ENCODE measurements at places on chromosomes 6 and 20. TPM values are rescaled to one million over a fixed set of nuclear protein-coding genes. Genes with fewer than 3 reads are reported as not detected.

DNA sequence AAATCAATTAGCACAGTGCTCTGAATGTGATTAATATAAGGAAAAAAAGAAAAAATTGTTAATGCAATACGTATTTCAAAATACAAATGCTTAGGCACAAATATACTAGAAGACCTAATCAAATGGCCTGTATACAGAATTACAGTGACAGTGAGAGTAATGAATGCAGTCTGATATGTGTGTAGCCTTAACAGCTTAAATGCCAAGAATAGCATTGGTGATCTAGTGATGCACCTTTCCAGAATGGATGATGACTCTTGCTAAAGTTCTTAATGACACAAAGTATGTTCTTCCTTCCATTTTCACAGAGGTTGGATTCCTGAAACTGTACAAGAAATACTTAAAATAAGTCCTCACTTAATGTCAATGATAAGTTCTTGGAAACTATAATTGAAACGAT is 131.0 kb downstream of the CDKAL1 start:
- H3K27ac ChIP-seq = no peak overlapping the region
- H3K36me3 ChIP-seq = no peaks in the 10 kb centered on the region
- no peaks in the 10 kb centered on the region for H3K27me3 ChIP-seq
- peaks cover 30% of the 10 kb centered on the region for H3K4me1 ChIP-seq
- no peak overlapping the region for H3K4me3 ChIP-seq

GRCh38 chr6:82701341-82701740 is 337.7 kb downstream of the TPBG start:
- H3K27ac ChIP-seq = no peak overlapping the region
- H3K36me3 ChIP-seq = no peaks in the 10 kb centered on the region
- H3K4me1 ChIP-seq = no peaks in the 10 kb centered on the region
- H3K4me3 ChIP-seq = no peak overlapping the region
- H3K27me3 ChIP-seq = no peaks in the 10 kb centered on the region

DNA sequence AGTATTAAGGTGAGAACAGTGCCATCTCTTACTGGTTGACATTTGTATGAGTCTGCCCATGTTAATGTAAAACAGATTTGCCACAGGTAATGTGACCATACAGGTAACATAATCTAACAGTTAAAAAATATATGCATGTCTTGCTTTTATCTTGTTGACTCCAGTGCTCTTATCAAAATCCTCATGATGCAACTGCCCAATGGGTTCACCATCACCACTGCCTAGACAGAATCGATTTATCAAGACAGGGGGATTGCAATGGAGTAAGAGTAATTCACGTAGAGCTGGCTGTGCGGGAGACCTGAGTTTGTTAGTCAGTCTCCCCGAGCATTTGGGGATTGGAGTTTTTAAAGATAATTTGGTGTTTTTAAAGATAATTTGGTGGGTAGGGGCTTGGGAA is 19.2 kb downstream of the SNX9 start:
- no peaks in the 10 kb centered on the region for H3K36me3 ChIP-seq
- peaks cover 78% of the 10 kb centered on the region for H3K4me1 ChIP-seq
- no peak overlapping the region for H3K4me3 ChIP-seq
- no peaks in the 10 kb centered on the region for H3K27me3 ChIP-seq
- DNase-seq = no peak

Gene TFAP2C
- 2.3 TPM for total RNA-seq

DNA sequence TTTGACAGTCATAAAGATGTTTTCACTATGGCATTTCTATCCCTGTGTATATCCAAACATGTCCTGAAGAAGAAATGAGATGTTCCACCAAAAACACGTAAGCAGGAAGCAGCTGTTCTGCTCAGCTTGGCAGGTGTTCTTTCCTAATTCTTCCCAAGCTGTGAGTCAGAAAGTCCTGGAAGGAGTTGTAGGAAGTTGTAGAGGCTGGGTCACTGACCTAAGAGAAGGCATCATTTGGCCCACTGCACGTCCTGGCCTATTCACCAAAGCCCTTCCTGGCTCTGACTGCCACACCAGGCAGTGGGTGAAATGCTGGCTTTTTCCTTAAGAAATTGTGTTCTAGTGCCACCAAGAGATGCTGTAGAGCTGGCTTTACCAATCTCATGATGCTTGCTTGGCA is 40.3 kb downstream of the STX11 start:
- H3K4me3 ChIP-seq = no peak overlapping the region
- H3K27me3 ChIP-seq = peaks cover 9% of the 10 kb centered on the region
- no peak for DNase-seq
- peaks cover 9% of the 10 kb centered on the region for H3K36me3 ChIP-seq
- H3K4me1 ChIP-seq = no peaks in the 10 kb centered on the region
- no peak overlapping the region for H3K27ac ChIP-seq

Data from esophagus muscularis mucosa (tissue), 4 donors.